Progenitor cell of endocrine pancreas (in vitro differentiated cells): ENCODE measurements at places on chromosomes 2 and 18.

DNA sequence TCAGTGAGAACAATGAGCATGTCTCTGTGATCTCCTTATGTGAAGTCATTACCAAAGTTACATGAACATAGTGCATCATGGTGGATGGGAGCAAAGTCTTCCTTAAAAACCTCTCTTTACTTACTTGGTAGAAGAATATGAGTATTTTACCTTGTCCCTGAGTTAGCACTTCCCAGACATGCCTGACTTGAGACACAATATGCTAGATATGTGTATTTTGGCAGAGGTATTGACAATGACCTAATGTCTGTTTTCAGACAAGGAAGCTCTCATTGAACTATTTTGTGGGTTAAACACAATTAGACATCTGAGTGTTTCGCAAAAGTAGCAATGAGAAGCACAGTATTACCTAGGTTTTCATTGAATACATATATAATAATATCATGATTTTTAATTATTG lies 99.1 kb upstream of the MC4R start:
- DNase-seq, result no peak

DNA sequence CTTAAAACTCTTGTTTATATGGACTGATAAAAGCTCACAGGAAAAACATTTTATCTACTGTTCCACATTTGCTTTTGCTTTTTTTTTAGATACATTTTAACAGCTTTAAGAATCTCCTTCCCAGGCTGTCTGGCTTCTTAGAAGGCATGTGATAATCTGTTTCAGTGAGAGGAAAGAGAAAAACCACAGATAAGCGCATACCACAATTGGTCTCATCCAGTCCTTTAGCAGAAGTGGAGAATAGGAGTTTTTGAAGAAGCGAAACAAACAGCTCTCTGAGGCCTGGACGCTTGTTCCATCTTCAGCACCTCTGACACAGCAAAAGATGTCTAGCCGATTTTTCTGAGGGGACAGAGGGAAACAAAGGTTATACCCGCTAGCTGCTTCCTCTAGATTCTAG lies 37.6 kb downstream of the RMC1 start:
- DNase-seq, result no peak

- DNase-seq, result no peak
These were observed 97.7 kb upstream of the TFCP2L1 start for GRCh38 chr2:121382744-121383143.

DNA sequence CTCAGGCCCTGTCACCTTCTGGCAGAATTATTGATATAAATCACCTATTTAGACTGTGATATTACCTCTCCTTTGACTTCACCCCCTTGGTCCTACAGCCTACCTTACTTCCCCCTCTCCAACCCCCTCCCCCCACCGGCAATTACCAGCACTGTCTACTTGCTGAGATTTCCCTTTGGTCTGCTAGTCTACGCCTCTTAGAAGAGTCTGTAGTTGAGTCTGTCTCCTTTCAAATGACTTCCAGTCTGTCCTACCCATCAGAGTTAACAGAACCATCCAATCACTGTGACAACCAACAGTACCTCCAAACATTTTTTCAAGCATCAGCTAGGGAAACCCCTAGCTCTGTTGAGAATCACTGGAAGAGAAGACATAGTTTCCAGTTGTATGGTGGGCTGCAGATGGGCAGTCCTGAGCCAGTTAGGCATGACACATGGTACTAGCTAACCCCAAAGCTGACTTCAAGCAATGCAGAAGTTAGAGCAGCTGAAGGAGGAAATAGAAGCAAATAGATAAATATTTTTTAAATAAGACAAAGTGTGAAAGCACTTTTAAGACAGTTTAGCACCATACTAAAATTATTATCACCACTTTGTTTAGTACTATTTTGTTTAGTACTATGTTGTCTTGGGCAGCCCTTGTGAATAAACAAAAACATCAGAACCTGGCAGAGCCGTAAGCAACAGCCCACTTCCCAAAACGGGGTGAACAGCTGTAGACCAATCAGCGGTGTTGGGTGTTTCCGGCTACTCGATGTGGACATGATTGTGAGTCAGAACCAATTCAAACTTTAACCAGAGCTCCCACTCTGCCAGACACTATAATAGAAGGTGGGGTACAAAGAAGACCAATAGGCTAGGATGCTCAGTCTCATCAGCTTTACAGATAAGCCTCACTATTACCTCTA lies 2.7 kb upstream of the ASNSD1 start:
- no peak for DNase-seq

GRCh38 chr18:45611943-45612342 lies 3.3 kb upstream of the SLC14A2 start:
- no peak for DNase-seq

GRCh38 chr18:8351161-8351560 lies 258.1 kb upstream of the RAB12 start:
- no peak for DNase-seq

DNA sequence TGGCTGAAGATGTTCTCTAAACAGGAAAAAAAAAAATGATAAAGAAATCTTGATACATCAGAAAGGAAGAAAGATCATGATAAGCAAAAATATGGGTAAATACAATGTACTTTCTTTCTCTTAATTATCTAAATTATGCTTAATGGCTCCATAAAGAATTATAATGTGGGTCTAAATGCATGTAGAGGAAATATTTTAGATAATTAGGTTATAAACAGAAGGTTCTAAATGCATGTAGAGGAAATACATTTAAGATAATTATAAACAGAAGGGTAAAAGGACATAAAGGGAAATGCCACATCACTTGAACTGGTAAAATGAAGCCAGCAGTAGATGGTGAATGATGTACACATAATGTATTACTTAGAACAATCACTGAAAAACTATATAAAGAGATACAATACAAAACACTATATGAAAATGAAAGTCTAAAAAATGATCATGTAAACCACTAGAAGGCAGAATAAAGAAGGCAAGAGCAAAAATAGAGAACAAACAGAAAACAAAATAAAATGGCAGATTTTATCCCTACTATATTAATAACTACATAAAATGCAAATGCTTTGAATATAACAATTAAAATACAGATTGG lies 308.4 kb upstream of the CDH2 start:
- DNase-seq, result no peak

DNA sequence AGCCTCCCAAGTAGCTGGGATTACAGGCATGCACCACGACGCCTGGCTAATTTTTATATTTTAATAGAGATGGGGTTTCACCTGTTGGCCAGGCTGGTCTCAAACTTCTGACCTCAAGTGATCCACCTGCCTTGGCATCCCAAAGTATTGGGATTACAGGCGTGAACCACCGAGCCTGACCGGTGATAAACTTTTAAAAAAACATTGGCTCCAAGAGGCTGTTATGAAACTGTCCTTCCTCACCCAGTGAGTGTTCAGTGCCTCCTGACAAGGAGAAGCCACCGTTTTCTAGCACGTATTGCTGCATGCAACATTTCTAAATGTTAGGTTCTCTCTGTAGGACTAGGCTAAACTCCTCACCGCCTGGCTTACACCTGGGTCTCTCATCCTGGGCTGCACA lies 63.3 kb downstream of the EDAR start:
- DNase-seq, result no peak

- DNase-seq, result no peak
These were observed 237.4 kb upstream of the VRK2 start for GRCh38 chr2:57809230-57809629.

DNA sequence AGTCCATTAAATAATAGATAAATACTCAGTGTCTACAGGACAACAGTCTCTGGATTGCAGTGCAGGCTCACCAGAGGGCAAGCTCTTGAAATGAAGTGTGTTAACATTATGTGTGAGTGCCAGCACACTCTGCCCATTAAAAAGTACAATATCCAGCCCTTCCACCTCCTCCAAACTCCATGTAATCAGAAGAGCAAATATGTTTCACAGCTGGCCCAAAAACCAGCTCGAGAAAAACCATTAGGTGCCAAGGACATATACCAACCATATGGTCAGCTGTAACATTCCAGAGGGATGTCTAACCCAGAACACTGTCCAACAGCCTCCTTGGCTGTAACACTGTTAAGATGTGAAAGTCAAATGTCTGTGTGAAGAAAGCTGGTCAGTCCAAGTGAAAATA lies 112.2 kb downstream of the ZNF385B start:
- DNase-seq, result no peak

GRCh38 chr18:31695989-31696388 lies 11.6 kb upstream of the B4GALT6 start:
- DNase-seq, result no peak

GRCh38 chr2:60957643-60958042 lies 59.9 kb upstream of the PEX13 start:
- DNase-seq, result no peak

DNA sequence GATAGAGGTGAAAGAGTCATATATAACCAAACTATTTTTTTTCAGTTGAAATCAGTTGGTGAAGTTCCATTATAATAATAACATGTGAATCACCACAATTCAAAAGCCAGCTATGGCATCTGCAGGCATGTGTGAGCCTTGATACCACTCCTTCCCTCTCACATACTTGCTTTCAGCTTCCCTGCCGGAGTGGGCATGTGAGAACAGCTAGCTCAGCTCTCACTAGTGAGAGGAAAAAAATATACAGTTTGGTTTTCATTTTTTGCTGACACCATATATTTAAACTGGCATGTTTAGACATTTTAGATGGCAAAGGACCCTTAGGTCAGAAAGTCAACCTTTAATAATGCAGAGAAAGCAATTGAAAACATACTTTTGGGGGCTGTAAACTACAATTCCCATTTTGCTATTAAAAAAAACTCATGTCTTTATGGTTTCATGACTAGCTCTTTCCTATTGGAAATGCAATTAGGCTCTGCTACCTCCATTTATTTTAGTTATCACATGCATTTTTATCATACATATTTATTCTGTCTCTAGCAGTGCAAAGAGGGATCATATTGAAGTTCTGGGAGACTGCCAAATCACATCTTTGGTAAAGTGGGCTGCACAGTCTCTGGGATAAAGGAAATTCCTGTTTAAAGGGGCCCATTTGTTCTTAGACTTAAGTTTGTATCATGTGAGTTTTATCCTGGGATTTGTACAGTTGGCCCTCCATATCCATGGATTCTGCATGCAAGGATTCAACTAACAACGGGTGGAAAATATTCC lies 33.2 kb upstream of the SLC40A1 start:
- no peak for DNase-seq

GRCh38 chr2:181224866-181225265 lies 232.3 kb upstream of the ITGA4 start:
- DNase-seq, result no peak

DNA sequence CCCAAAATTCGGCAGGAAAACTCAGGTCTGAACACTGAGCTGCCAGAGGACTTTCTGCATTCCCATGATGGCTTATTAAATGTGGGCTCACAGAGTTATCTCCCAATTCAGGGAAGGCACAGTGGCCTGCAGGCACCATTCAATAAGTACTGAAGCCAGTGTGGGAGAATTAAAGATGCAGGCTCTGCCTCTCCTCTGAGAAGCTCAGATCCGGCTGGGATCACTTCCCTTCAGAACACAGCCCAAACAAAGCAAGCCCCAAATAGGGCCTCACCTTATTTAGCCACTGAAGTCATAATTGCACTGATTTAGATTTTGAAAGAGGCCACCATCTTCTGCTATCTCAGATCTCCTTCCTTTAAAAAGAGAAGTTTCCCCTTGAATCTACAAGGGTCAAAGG lies 94.3 kb downstream of the MAPK4 start:
- DNase-seq, result no peak

DNA sequence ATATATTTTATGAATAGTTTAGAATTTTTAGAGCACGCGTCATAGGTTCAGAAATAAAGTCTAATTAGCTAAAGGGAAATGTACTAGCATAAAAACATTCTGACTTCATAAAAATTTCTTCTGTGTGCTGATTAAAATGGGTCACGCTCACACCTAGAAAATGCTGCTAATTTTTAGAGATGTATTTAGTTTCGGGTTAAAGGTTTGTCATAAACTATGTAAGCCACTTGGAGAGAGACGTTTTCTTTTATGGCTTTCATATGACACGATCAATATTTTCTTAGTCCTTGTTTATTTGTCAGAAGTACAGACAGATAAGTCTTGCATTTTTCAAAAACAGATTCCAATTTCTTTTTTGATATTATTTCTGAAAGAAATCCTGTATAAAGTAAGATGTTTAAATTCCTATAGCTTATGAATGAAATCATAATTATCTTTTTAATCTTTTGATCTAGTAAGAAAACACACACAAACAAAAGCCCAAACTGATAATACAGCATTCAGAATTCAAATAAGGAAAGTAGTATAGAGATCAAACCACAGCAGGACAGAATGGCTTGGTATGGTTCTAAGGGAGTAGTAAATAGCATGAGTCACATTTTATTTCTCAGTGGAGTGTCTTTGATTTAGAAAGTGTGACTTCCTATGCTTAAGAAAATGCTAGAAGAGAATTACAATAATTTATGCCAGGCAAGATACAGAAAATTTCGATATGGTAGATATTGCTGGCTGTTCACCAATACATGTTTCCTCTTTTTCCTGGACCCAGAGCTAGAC lies 236.6 kb downstream of the GPD2 start:
- no peak for DNase-seq

- DNase-seq, result no peak
These were observed 1.3 kb downstream of the KIAA2012 start for GRCh38 chr2:202074324-202074723.

GRCh38 chr2:62627667-62628066 lies 77.8 kb upstream of the EHBP1 start:
- no peak for DNase-seq

DNA sequence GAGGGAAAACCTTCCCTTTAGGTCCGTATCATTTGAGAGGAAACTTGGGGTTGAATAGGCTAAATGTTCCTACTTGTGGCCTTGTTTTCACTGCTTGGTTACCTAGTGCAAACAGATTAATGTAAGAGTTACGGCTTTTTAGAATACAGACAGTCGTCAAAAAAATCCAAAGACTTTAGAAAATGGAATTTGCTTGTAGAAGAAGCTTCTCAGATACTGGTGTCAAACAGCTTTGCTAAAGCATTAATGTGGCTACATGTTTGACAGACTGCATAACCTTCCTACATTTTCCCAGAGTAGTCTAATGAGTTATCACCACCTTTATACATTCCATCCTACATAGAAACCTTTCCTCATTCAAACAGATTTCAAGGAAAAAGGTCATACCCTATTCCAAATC lies 114.6 kb downstream of the FMNL2 start:
- no peak for DNase-seq

DNA sequence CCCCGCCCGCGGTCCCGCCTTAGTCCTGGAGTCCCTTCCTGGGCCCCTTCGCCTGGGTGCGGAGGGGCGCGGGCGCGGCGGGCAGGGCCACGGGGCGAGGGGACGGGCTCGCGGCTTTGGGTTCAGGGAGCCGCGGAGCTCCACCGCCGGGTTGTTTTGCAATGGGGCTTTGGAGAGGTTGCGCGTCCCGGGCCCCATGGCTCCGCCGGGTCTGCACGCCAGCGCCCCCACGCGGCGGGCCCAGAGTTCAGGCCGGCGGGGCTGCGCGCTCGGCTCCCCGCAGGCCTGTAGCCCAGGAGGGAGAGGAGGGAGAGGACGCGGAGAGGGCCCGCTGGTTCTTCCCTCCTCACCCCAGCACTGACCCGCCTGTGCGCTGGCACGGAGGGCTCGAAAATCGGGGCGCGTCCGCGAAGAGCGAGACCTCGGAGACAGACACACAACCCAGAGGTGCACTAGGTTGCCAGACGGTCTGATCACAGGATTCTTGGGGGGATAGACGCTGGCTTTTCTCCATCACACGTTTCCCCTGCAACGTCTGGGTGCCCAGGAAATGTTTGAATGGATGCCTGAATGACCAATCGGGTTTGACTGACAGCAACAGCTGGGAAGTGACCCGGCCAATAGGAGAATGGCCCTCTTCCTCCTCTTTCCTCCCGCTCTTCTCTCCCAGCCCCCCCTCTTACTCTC lies 4.9 kb upstream of the SIX2 start:
- DNase-seq, result peak; percentile 68
